Vagina (tissue), 2 donors: ENCODE measurements at places on chromosomes 1 and 21.

- no peak for DNase-seq
These were observed 145.4 kb downstream of the GREM2 start for GRCh38 chr1:240466509-240466908.

- DNase-seq = peak; percentile 42
These were observed 5.2 kb upstream of the GPR161 start for GRCh38 chr1:168141871-168142385.

- no peak for DNase-seq
These were observed 15.3 kb upstream of the CHIT1 start for GRCh38 chr1:203244776-203245175.

DNA sequence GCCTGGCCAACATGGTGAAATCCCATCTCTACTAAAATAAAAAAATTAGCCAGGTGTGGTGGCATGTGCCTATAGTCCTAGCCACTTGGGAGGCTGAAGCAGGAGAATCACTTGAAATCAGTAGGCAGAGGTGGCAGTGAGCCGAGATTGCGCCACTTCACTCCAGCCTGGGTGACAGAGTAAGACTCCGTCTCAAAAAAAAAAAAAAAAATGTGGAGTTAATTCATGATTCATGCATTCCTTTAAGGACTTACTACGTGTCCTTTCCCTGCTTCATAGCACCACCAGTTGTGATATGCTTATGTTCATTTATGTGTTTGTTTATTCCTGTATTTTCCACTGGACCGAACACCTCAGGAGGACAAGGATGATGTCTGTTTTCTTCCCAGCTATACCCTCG lies 12.7 kb upstream of the PRELP start:
- no peak for DNase-seq

DNA sequence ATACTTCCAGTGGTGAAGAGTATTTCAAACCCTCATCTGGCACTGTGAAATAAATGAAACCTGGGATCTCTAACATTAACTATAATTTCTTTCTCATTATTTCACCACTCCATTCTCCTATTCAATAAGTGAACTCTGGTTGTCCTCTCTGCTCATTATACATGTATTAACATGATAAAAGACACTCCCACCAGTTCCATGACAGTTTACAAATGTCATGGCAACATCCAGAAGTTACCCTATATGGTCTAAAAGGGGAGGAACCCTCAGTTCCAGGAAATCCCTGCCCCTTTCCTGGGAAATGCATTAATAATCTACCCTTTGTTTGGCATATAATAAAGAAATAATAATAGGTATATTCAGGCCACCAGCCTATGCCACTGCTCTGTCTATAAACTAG lies 62.7 kb upstream of the BRINP3 start:
- DNase-seq = no peak

- no peak for DNase-seq
These were observed 32.1 kb downstream of the SERTAD4 start for GRCh38 chr1:210264496-210265380.
